ENCODE measurements at places on chromosomes 13 and 19.

GRCh38 chr19:54029930-54030490, 33.7 kb downstream of the VSTM1 start:
- DNase-seq = no peak

- peak; percentile 99 for DNase-seq
These were observed at the start of gene ZNF557 for GRCh38 chr19:7069042-7069903. Gene ZNF557, plus strand, starts transcription at chr19:7069703. Its CDS starts 5,372 bp downstream, at chr19:7075075.

- DNase-seq = peak; percentile 11
These were observed 29.1 kb downstream of the ATP12A start for GRCh38 chr13:24709186-24709913.

- DNase-seq = no peak
These were observed 15.5 kb downstream of the ZNF211 start for GRCh38 chr19:57648331-57649003.

GRCh38 chr13:109941951-109942350, 155.6 kb upstream of the IRS2 start:
- no peak for DNase-seq

- DNase-seq = no peak
These were observed 66.1 kb upstream of the FRY start for GRCh38 chr13:31965361-31966066.

DNA sequence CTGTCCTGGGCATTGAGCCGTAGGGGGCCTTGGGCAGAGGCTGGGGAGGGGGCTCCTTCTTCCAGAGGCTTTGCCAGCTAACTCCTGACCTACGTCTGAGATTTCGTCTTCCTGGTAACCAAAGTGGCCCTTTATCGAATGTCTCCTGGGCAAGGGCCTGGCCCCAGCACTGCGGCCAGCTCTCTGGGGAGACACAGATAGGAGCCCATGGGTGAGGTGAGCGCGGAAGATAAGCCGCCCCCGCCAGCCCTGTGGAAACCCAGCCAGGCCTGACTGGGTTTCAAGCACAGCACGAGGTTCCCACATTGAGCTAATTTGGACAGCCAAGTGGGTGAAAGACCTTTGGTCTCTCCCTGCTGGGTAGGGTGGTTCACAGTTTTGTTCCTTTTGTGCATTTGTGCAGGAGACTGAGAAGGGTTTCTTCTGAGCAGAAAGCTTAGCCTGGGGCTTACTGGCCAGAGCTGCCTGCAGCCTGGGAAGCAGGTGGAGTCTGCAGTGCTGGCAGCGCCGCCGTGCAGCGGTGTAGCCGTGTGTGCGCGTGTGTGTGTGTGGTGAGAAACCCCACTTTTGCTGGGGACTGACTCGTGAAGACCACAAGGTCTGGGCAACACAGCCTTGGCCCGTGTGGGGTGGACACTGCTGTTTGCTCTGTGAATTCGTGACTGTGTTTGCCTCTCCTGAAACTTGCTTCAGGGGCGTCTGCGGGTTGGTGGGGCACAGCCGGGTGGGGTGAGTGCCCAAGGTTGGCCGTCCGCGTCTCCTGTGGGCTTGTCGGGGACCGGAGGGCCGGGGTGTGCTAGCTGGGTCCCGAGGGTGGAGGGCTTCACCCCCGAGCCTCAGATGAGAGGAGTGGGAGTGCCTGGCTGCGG, 2.5 kb downstream of the BSG start:
- DNase-seq = no peak

- DNase-seq = no peak
These were observed 19.4 kb downstream of the GPC5 start for GRCh38 chr13:91417660-91418325.

DNA sequence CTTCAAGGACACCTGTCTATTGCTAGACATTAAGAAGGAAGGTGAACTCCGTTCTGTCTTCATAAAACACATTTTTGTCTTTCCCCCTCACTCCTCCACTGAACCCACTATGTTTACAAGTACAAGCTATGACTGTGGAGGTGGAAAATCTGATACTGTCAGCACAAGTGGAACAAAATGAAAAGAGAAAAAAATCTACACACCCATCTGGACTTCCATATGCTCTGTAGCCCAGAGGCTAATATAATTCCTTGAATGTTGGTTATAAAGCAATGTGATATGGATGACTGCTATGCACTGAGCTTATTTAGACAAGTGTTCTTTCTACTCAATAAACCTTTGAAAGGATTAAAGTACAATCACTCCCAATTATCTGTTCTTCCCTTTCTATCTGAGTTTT, 713.5 kb downstream of the DIAPH3 start:
- DNase-seq = no peak

- no peak for DNase-seq
These were observed 797.7 kb upstream of the ARGLU1 start for GRCh38 chr13:107365466-107366215.

DNA sequence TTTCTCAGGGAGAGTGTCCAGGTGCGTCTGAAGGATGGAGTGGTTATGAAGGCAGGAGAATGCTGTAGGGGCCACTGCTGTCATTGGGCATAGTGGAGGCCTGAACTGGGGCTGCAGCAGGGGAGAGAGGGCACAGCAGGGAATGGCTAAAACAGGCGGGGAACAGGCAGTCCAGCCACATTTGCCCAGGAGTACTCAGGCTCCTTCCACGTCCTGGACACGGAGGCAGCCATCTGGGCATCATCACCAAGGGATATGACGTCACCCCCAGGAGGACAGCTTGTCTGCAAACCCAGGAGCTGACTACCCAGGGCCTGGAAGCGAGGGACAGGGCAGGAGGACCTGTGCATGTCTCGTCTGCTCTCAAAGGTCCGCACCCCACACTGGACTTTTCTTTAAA, 22.2 kb downstream of the VSTM2B start:
- no peak for DNase-seq

DNA sequence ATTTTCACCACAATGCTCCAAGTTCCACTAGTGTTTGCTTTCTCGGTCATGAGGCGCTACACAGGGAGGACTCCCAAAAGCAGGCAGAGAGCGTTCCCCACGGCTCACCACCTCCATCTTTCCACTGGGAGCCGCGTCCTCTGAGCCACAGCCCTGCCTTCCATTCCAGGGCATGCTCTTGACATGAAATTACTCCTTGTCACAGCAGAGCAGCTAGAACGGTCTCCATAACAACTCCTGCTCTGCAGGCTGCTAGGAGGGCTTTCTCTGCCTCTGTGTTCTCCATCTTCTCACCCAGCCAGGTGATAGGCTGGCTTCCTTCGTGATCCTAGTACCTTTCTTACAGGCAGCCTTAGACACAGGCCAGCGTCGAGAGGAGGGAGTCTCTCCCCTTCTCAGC, 171.8 kb upstream of the UBL3 start:
- DNase-seq = no peak

DNA sequence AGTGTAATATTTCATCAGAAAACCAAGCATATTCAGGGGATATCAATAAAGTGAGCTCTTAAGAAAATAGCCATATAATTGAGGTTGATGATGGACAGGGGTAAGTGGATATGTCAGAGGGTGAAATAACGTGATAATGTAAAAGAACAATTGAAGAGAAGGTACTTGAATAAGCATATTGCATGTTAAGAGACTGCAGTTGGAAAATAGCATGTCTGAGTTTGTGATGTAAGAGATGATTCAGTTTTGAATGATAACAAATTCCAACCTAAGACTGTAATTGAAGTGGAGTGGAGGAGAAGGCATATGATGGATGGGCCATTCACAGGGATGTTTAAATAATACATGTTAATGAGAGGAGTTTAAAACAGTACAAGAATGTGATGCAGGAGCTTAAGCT, 1633.5 kb downstream of the SLITRK1 start:
- no peak for DNase-seq

DNA sequence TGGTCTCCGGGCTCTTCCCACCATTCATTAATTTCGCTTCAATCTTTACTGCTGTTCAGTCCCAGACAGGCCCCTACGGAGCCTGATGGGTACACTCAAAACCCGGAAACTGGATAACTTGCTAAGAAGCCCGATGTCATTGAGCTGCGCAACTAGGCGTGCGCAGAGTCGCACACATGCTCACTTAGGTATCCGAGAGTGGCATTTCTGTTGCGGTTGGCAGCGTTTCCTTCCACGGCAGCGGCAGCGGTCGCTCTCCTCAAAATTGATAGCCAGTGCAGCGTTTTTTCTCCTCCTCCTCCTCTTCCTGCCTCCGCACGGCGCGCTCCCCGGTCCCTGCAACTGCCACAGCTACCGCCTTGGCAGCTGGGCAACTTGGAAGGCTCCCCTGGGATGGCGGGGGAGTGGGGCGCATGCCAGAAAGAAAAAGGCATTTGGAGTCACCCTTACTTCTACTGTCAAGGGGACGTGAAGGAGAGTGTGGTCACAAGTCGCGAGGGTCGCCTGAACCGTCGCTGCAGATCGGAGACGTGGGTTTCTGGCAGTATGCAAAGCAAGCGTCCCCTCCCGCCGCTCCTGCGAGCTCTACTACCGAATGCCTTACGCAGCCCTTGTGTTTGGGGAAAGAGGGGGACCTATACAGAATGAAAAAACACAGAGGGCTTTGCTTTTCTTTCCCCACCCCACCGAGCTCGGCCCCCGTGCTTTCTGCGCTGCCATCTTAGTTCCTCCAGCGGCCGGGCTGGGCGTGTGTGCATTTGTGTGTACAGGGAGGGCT, 2.4 kb upstream of the MYCBP2 start:
- peak; percentile 70 for DNase-seq

GRCh38 chr19:41905273-41906002, 22.5 kb downstream of the ARHGEF1 start:
- no peak for DNase-seq

- no peak for DNase-seq
These were observed 1054.4 kb upstream of the SPRY2 start for GRCh38 chr13:81395368-81395767.

DNA sequence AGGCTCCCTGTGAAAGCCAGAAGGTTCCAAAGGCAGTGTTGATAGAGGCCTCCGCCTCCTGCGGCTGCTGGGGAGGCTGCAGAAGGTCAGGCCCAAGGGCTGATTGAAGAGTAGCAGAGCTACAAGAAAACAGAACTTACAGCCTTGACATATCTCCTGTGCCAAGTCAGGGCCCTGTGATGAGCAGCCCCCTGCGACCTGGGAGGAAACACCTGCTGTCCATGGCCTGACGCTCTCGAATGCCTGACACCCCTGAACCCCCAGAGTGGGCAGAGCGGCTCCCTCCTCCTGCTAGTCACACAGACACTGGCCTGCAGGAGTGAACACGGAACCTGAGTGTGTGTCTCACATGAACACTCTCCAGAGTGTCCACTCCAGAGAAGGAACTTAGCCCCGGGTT, 38.2 kb upstream of the TUBGCP3 start:
- no peak for DNase-seq

DNA sequence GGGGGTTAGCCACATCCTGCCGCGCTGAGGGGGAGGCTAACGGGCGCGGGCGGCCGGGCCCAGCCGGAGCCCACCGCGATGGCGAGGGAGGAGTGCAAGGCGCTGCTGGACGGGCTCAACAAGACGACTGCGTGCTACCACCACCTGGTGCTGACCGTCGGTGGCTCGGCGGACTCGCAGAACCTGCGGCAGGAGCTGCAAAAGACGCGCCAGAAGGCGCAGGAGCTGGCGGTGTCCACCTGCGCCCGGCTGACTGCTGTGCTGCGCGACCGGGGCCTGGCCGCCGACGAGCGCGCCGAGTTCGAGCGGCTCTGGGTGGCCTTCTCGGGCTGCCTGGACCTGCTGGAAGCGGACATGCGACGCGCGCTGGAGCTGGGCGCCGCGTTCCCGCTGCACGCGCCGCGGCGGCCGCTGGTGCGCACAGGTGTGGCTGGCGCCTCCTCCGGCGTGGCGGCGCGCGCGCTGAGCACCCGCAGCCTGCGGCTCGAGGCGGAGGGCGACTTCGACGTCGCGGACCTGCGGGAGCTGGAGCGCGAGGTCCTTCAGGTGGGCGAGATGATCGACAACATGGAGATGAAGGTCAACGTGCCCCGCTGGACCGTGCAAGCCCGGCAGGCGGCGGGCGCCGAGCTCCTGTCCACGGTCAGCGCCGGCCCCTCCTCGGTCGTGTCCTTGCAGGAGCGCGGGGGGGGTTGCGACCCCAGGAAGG, 692 bp downstream of the RGS9BP start:
- no peak for DNase-seq

GRCh38 chr13:80454245-80454644, 113.3 kb upstream of the SPRY2 start:
- DNase-seq = no peak

DNA sequence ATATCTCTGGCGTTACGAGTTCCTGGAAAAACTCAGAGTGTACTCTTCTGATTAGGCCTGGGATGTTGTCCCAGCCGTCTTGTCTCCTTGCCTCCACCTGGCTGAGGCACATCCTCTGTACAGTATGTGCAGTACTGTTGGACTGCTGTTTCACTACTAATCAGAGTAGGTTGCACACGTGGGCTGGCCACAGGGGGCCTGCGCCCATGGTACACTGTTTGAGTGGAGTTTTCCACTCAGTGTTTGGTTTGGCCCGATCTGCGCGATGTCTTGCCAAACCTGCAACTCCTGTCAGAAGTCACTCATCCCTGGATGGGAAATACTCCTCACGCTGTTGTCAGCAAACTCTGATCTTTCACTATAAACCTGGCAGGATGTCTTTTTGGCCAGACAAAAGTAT, 189.6 kb upstream of the CSNK1A1L start:
- no peak for DNase-seq

DNA sequence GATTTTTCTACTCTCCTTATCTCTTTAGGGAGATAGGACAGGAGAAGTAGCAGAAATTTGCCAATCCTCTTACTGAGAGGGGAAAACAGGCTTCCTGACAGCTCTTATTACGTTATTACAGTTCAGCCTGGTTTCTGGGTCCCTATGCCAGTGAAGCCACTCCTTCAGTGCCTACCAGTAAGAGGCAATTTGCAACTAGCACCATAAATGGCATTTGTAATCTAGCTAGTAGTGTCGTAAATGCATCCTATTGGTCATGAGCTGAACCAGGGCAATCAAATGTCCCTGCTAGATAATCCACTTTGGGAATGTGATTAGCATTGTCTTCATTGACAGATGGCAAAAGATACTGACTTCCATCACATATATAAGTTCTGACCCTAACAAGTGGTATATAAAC, 428.8 kb downstream of the DCT start:
- DNase-seq = no peak

DNA sequence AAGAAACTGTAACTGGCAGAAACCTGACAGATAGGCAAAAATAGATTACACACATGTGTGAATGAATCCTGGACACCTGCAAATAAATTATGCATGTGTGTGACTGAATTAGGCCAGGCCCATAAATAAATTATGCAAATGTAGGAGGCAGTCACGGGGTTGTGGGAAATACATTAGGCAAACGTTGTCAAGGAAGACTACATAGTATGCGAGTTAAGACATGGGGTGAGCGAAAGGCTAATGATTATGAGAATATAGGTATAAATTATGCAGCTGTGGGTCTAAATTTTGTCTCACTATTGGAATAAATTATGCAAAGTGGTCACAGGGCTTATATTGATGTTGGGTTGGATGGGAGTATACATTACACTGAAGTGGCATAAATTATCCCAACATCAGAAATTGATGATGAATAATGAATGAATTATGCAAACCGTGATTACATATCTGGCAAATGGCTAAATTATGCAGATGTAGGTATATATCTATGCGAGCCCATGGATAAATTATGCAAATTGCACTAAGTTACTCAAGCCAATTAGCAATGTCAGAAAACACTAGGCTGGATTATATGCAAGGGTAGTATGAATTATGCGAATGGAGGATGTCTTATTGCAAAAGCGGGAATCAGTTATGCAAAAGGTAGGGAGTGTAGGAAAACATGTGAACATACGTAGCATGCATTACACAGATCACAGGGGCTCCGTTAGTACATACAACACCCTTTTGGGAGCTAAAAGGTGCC, 6.8 kb downstream of the SLC8A2 start:
- DNase-seq = no peak

- DNase-seq = no peak
These were observed 5.7 kb downstream of the ZNF551 start for GRCh38 chr19:57687363-57688010.

- no peak for DNase-seq
These were observed 993 bp downstream of the RGL3 start for GRCh38 chr19:11418094-11418548.

GRCh38 chr13:45602183-45603170, 13.1 kb downstream of the ERICH6B start:
- DNase-seq = no peak

Measured in stimulated activated CD8-positive, alpha-beta memory T cell treated with anti-CD3 and anti-CD28 coated beads, Interleukin-7, amount 100 ng/mL, for 1 hour (primary cell).